ENCODE measurements at places on chromosomes 12 and 14.

- no peak for DNase-seq
These were observed 116.9 kb downstream of the DUSP6 start for GRCh38 chr12:89235189-89235993.

DNA sequence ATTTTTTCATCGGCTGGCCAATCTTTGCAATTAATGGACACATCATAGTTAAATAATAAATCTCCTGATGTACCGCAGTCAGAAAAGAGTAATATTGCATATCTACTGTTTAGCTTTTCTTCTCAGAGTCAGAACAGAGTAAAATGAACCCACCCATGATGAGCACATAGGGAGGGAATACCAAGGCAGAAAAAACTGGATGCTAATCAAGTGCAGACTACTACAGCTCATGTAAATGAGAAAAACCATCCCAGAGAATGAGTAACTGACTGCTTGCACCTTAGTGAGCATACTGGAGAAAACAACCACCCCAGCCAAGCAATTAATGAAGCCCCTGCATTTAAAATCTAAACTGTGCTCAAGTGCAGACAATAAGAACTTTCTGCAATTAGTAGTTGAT, 483.7 kb downstream of the MDGA2 start:
- DNase-seq = no peak

GRCh38 chr14:50676814-50677516, 8.9 kb upstream of the SAV1 start:
- DNase-seq = no peak

GRCh38 chr12:6165395-6165794, 34.8 kb upstream of the CD9 start:
- DNase-seq = no peak

DNA sequence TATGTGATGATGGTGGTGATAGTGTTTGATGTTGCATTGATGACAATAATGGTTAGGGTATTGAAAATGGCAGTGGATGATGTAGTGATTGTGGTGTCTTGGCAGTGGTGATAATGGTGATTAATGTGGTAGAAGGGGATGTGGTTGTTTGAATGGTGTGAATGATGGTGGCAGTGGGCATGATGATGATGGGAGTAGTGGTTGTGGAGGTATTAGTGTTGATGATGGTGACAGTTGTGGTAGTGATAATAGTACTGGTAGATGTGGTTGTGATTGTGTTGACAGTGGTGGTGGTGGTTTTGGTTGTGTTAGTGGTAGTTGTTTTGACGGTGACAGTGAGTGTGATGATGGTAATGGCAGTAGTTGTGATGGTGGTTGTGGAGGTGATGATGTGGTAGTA, 1049.0 kb downstream of the VRK1 start:
- no peak for DNase-seq

- no peak for DNase-seq
These were observed 254.3 kb downstream of the MSRB3 start for GRCh38 chr12:65532764-65533163.

DNA sequence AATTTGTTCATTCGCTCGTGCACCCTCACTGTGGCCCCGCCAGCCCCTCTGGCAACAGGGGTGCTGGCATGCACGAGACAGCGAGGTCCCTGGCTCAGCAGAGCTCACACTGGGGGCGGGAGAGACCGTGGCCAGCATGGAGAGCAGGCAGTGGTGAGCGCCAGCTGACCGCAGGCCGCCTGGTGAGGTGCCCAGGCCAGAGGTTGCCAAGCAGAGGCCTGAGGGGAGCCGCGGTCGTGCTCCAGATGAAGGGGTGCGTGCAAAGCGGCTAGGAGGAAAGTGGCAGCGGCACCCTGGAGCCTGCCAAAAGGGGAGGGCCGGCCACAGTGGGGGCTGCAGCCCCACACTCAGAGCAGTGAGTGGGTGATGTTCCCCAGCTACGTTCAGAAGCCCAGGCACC, 56.1 kb downstream of the CDC42BPB start:
- DNase-seq = no peak

GRCh38 chr14:26730929-26731618, 133.2 kb upstream of the NOVA1 start:
- no peak for DNase-seq

GRCh38 chr12:107967170-107967569, 161.9 kb upstream of the WSCD2 start:
- DNase-seq = no peak

GRCh38 chr12:7373226-7373625, 69.4 kb downstream of the ACSM4 start:
- no peak for DNase-seq

DNA sequence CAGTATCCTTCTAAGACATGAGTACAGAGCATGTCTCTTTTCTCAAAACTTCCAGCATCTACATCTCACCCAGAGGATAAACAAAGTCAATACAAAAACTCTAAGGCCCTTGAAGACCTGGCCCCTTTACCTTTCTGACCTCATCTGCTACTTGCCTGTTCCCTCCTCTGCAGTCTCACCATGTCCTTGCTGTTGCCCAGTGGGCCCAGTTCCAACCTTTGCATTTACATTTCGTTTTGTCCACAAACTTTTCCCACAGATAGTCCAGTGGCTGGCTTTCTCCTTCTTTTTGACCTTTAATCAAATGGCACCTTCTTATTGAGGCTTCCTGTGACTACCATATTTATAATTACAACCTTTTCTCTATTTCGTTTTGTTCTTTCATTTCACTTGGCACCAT, 1.6 kb downstream of the IRAK4 start:
- DNase-seq = no peak

- DNase-seq = no peak
These were observed 371 bp downstream of the CHD8 start for GRCh38 chr14:21455592-21455911.

GRCh38 chr14:72054911-72055310, 122.7 kb downstream of the RGS6 start:
- DNase-seq = no peak

- DNase-seq = no peak
These were observed 190.3 kb upstream of the NAV3 start for GRCh38 chr12:77640356-77640755.

DNA sequence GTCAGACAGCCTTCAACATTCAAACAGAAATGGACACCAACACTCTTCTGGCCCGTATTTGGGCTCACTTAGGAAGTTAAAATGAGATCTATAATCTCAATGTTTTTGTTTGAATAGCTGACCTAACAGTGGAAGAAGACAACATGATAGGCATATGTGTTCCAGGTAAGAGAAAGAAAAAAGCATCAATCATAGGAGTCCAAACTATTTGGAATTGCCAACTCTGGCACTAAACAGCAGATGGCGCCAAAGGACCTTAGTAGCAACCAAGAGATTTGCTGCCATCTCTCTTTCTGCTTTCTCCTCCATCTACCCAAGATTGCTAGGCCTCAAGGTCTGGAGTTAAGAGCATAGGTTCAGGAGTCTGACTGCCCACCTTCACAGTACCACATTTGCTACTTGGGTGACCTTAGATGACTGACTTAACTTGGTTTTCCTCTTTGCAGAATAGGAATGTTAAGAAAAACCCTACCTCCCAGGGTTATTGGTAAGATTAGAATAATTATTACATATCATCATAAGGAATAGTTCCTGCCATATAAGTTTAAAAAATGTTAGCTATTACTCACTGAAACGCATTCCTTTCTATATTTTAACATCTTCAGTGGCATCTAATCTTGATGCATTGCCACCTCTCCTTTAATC, 30.2 kb downstream of the PEX5 start:
- DNase-seq = peak; percentile 44

- DNase-seq = no peak
These were observed 3.6 kb upstream of the MORN3 start for GRCh38 chr12:121673013-121673511.

DNA sequence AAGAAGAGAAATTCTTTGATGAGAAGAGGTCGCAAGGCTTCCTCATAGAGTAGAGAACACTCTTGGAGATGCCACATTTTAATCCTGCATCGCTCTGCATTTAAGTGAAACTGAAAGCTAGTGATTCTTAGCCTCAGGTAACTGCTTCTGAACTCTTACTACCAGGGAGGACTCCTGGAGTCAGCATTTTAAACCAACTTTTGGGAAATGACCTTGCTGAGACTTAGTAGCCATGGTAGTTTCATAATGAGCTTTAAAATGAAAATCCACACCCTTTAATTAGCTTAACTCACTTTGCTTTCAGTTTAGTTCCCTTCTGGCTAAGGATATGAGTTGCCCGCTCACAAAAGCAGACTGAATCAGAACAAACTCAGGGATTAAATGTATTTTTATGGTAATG, 80.3 kb downstream of the SYNE2 start:
- no peak for DNase-seq

DNA sequence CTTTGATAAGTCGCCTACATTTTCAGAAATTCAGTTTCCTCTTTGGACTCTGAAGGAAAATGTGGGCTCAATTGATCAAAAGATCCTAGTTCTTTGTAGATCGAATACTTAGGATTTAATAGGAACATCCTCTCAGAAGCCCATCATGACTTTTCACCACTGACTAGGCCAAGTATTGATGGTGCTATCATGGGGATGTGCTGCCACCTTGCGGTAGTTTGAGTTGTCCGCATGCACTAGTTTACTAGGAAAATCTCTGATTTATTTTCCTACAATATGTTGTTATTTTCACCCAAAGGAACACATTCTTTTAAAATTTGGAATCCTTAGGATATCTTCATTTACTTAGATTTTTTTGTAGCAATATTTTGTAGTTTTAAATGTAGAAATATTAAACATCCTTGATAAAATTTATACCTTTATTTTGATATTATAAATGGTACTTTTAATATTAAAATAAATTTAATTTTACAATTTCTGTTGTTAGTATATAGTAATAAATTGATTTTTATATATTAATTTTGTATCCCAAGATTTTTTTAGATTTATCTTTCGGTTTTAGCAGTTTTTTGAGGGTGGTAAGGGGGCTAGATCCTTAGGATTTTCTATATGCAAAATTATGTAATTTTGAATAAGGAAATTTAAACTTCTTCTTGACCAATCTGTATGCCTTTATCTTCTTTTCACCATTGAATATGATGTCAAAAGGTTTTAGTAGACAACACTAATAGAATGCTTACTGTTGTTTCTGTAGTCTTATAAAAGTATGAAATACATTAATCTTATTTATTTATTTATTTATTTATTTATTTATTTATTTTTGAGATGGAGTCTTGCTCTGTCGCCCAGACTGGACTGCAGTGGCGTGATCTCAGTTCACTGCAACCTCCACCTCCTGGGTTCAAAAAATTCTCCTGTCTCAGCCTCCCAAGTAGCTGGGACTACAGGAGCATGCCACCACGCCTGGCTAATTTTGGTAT, 52.9 kb upstream of the OR9K2 start:
- peak; percentile 58 for DNase-seq

All from stimulated activated CD4-positive, alpha-beta T cell treated with anti-CD3 and anti-CD28 coated beads, Interleukin-1b, Interleukin-23, amount 100 ng/mL, for 1 hour (primary cell).